Forelimb muscle (tissue), 1 donor: ENCODE measurements at places on chromosomes 11 and 22. TPM values are rescaled to one million over a fixed set of nuclear protein-coding genes. Genes with fewer than 3 reads are reported as not detected.

SRRD gene
- polyA plus RNA-seq: 24.1 TPM

MSANTD2 gene
- 15.3 TPM for polyA plus RNA-seq

SMTNL1 gene
- 246 TPM for polyA plus RNA-seq

TRIM49 gene
- polyA plus RNA-seq: not detected

TESMIN gene
- 0.53 TPM for polyA plus RNA-seq

KIF18A gene
- polyA plus RNA-seq: 3.2 TPM

ANGPTL5 gene
- 0.38 TPM for polyA plus RNA-seq

DNA sequence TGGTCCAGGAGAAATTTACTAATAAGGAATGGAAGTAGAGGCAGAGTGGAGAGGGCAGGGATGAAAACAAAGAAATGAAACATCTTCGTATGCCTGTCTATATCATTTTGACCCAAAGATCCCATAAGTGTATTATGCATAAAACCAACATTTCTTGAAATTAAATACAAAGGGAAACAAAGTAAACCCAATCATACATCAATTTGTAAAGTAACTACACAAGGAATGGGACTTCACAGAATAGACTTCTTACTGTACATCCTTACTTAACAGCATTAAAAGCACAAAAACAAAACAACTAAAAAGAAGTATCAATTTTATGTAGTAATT, 253.6 kb upstream of the CCDC179 start:
- no peak for DNase-seq

DNA sequence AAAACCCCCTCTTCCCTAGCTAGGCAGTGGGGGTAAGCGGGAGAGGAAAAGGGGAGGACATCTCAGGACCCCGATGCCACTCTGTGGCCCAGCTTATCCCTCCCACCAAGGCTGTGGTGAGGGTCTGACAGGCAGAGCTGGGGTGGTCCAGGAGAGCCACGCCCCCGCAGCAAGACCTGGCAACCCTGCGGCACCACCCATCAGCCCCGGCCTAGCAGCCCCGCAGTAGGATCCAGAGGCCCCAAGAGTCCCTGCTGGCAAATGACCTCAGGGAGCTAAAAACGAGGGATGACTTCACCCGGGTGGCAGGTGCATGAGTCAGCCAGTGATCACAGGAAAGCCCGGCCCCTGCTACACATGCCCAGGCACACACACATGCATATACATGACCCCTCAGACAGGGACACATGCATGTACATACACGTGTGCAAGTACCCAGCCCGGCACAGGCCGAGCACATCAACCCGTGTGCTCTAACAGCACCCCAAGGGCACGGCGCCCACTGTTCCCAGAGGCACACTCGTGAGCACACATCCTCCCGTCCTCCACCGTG, 32.3 kb downstream of the ARVCF start:
- DNase-seq: no peak

- no peak for DNase-seq
Observed at GRCh38 chr11:113387605-113388211, at the start of gene ANKK1. Gene ANKK1 (plus strand): TSS chr11:113387779. CDS start chr11:113387885, 106 bp downstream.

DNA sequence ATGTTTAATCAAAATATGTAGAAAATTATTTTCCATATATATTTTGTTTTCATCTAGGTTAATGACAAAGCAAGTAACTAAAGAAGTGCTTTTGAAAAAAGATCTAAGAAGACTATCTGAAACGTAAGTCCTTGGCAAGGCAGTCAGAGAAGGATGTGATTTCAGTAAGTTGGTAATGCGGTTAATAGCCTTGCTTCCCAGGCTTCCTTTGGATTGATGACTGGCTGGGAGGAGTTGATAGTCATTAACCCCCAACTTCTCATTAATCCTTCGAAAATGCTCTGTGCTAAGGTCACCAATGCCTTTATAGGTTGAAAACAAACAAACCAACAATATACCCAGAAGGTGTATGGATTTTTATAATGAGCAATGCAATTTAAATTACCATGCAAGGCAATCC, 1326.5 kb downstream of the LRRC4C start:
- no peak for DNase-seq

GRCh38 chr22:42388130-42388797, 43.9 kb downstream of the NFAM1 start:
- no peak for DNase-seq

DNA sequence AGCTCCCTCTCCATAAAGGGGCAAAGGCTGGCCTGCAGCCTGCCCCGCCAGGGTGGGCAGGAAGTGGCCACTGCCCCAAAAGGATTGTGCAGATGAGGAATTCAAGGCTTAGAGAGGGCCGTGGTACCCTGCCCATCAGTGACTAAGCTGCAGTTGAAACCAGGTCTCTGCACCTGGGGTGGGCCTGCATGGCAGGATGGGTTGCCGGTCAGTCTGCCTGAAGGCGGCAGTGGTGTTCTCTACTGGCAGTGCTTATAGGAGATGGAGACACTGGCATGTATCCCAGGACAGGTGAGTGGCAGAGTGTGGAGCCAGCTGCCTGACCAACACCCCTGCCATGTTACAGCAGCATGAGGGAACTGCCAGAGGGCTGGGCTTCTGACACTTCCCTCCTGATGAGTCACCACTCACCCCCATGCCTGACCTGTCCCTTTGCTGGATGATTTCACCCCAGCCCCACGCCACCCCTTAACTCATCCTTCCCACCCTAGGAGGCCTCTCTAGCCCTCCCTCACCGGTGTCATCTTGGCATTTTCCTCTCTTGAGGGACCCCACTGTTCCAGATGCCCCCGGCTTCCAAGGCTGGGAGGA, 70.2 kb upstream of the LMO1 start:
- DNase-seq: no peak

DNA sequence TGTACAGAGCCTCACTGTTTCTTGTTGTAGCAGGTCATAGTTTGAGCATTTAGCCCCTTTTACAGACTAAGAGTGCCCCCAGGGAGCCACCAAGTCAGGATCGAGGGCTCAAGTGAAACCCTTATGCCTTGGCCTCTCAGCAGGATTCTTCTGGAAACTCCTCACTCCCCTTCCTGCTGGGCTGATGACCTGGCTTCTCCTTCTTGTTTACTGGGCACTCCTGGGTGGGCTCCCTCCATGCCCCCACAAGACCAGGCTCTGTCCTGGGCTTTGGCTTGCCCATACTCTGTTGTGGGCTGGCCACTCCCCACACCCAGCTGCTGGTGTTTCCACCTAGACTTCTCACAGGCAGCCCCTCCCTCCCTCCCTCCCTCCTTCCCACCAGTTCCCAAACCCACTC, 69.6 kb downstream of the MED15 start:
- DNase-seq: no peak

- DNase-seq: no peak
Observed at GRCh38 chr11:81159900-81160299, 1573.8 kb downstream of the FAM181B start.

GRCh38 chr11:122363296-122363695, 247.3 kb upstream of the BLID start:
- DNase-seq: no peak

DNA sequence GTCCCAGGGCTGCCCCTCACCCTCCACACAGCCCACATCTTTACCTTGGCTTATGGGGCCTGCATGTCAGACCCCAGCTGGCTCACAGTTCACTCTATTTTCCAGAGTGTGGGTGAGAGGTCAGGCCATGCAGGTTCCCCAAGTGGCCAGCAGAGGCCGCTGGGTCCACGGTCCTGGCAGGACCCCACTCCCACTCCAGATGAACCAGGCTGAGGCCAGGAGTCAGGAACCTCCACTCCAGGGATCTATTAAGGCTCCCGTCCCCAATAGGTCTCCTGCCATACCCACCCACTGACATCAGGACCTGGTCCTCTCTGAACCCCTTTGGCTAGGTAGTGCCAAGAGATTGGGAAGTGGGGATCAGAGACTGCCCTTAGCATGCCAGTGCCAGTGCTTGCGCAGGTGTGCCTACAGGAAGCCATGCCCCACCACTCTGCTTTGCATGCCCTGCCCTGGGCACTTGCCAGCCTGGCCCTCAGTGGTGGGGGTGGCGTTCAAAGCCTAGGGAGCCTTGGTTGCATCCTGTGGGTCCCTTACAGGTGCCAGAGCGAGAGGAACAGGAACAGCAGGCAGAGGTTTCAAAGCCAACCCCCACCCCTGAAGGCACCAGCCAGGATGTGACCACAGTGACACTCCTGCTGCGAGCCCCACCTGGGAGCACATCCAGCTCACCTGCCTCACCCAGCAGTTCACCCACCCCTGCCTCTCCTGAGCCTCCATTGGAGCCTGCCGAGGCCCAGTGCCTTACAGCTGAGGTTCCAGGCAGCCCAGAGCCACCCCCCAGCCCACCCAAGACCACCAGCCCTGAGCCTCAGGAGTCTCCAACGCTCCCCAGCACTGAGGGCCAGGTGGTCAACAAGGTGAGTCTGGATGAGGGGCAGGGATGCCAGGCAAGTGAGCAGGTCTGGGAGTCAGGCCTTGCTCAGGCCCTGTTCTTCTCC, 8.3 kb downstream of the SMTN start:
- no peak for DNase-seq

DNA sequence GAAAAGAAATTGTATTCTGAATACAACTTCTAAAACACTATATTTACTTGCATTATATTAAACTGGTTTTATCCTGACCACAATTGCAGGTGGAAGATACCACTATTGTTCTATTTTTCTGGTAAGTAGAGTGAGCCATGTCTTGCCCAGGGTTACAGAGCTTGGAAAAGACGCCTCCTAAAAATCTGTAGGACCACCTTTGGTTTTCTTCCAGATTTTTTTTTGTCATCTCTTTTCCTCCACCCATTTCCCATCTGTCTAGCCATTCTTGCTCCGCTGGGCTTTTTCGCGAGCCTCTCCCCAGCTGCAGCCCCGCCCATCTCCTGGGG, 294 bp upstream of the MTMR3 start:
- no peak for DNase-seq

DNA sequence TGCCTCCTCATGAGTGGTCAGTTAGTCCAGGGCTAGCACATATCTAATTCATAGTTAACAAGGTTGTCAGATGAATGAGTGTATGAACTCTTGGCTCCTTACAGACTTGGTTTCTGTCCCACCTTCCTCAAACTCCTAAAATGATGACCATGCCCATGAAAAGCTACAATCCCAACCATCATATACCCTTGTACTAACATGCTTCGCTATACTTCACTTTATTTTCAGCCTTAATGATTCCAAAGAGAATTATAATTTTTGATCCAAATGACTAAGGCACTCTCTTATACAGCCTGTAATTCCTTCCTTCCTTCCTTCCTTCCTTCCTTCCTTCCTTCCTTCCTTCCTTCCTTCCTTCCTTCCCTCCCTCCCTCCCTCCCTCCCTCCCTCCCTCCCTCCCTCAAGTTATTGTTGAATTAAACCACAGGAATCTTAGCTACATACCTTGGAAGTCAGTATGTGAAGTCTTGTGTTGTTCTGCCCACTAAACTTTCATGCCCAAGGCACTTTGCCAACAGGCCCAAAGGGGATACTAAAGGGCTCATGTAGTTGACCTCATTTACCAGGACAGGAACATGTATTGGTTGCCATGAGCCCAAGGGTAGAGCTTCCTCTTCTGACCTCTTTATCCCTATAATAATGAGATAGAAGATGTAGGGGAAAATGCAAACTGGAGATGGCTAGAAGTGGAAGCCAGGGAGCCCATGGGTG, 37.4 kb downstream of the CALCA start:
- no peak for DNase-seq

DNA sequence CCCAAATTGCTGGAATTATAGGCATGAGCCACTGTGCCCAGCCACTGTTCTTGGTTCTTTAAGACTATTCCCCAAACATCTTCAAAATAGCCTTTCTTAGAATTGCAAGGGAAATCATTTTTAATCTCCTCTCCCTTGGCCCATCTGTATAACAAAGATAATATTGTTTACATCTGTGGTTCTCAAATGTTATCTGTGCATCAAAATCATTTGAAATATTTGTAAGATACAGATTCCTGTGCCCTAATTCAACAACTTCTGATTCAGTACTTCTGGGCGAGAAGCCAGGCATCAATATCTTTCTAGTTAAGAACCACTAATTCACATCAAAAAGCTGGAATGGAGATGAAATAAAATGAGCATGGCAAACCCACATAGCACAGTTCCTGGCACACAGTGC, 83.0 kb downstream of the TMPRSS5 start:
- DNase-seq: no peak

- no peak for DNase-seq
Observed at GRCh38 chr11:91932151-91932821, 292.3 kb upstream of the FAT3 start.

GRCh38 chr11:72780296-72781062, 13.4 kb downstream of the STARD10 start:
- DNase-seq: no peak

GRCh38 chr11:67083786-67084366, 27.2 kb downstream of the RHOD start:
- no peak for DNase-seq

GRCh38 chr11:65420506-65420905, 2.1 kb upstream of the NEAT1 start:
- DNase-seq: no peak

DNA sequence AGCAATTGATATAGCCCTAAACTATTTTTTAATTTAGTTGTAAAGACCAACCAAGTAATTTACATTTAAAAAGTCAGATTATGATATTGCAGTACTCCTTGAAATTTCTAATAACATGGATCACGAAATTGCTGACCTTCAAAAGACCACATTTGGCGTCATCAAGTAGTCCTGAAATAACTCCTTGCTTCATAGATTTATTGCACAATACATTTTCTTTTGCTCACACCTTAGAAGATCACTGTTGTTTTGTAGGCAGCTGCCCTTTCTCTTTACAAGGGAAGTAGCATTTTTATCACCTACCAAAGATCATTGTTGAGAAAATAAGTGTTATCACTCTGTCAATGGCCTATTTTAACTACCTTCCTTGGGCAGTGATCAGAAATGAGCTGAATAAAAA, 815.8 kb downstream of the METTL15 start:
- DNase-seq: no peak

DNA sequence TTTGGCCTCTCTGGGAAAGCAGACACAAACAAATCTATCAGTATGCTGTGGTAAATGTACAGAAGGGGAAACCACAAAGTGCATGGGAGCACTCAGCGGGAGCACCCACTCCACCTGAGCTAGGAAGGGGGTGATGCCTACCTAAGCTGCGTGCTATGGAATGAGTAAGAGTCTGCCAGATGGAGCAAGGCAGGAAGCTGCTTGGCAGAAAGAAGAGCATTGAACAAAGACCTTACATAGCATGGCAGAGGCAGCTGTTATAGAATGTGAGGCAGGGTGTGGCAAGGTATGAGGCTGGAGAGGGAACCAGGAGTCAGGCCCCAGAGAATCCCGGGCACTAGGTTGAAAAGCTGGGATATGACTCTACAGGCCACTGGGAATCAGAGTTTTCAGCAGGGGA, 13.8 kb upstream of the MTFP1 start:
- DNase-seq: no peak

DNA sequence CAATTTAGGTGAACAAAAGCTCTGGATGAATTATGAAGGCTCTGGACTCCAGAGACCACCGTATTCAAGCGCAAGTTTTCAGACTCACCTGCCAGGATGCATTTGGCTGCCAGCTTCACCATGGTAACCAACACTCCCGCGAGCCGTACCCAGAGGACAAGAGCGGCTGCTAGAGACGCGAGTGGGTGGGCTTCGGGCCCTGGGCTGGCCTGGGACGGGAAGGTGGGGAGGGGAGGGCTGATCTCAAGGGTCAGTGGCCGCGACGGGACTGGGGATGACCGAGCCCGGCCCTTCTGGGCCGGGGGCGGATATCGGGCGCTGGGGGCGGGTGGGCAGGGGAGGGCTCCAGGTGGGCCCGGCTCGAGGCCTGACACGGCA, 344 bp downstream of the IFT27 start:
- DNase-seq: no peak

- DNase-seq: no peak
Observed at GRCh38 chr11:128053981-128054931, 533.1 kb downstream of the ETS1 start.
